ENCODE measurements at places on chromosomes 1 and 21. TPM values are rescaled to one million over a fixed set of nuclear protein-coding genes. Genes with fewer than 3 reads are reported as not detected.
A peak's percentile ranks its signal among the peaks of the same experiment; 100 is the strongest.

The GUCA2A gene
- not detected for total RNA-seq

- no peak for DNase-seq
Measured at GRCh38 chr1:48254254-48254653, 31.7 kb downstream of the SLC5A9 start.

GRCh38 chr1:217026531-217026930, 303.3 kb upstream of the ESRRG start:
- no peak for DNase-seq

- no peak for DNase-seq
Measured at GRCh38 chr1:231885209-231885854, 258.7 kb downstream of the DISC1 start.

GRCh38 chr1:214957330-214958137, 125.0 kb upstream of the KCNK2 start:
- no peak for DNase-seq

GRCh38 chr1:26345718-26346117, 8.2 kb downstream of the CRYBG2 start:
- DNase-seq: no peak

DNA sequence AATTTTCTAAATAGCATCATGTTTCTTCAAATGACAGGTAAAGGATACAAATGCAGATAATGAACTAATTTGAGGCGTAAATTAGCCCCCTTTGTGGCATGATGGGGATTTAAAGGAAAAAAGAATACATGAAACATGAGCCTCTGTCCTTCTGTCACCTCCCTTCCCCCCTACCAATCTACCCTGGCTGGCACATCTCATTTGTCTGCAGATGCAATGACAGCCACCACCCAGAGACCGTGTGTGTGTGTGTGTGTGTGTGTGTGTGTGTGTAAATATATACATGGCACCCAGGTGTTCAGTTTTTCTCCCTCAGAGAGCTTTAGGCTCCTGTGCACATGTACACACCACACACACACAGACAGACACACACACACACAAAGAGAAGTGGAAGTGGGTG, 451.1 kb downstream of the RWDD3 start:
- DNase-seq: no peak

- peak; percentile 28 for DNase-seq
Measured at GRCh38 chr1:203166192-203166940, 9.3 kb downstream of the MYBPH start.

DNA sequence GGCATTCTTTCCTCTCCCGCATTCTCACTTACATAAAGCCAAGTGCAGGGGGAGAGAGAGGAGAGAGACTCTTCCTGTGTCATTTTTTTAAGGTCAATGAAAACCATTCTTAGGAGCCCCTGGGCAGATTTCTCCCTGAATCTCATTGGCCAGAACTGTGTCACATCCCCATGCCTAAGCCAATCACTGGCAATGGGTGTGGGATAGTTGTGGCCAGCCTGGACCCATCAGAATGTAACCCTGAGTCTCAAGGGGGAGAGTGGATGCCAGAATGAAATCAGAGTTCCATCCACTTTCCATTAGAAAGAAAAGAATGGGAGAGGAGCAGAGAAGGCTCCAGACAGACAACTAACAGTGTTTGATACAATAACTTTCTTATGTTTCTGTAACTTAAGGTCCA, 31.2 kb upstream of the COQ8A start:
- no peak for DNase-seq

- DNase-seq: no peak
Measured at GRCh38 chr21:43942201-43942600, 69.9 kb upstream of the TRAPPC10 start.

GRCh38 chr1:42209526-42210251, 45.1 kb upstream of the GUCA2A start:
- DNase-seq: no peak

GRCh38 chr1:231417513-231417912, 4.6 kb downstream of the EGLN1 start:
- DNase-seq: no peak

Data from activated CD8-positive, alpha-beta T cell treated with anti-CD3 and anti-CD28 coated beads, Interleukin-2, amount 10 ng/mL, durations not matched to agents 7 days and 5 days (primary cell).